Gastrocnemius medialis (tissue), 4 donors: ENCODE measurements at places on chromosomes 1 and 21. TPM values are rescaled to one million over a fixed set of nuclear protein-coding genes. Genes with fewer than 3 reads are reported as not detected.

- no peak for DNase-seq
- H3K27ac ChIP-seq: peak overlapping the region; percentile 94
- peak overlapping the region; percentile 20 for H3K4me3 ChIP-seq
- H3K36me3 ChIP-seq: no peaks in the 10 kb centered on the region
- H3K4me1 ChIP-seq: peaks cover 16% of the 10 kb centered on the region
- H3K27me3 ChIP-seq: peaks cover 8% of the 10 kb centered on the region
Measured at GRCh38 chr1:156898161-156898566, 4.6 kb downstream of the PEAR1 start.

- DNase-seq: no peak
- no peaks in the 10 kb centered on the region for H3K36me3 ChIP-seq
- H3K4me1 ChIP-seq: no peaks in the 10 kb centered on the region
- no peaks in the 10 kb centered on the region for H3K27me3 ChIP-seq
- no peak overlapping the region for H3K27ac ChIP-seq
Measured at GRCh38 chr1:96466842-96467241, 254.7 kb upstream of the PTBP2 start.

GRCh38 chr1:39103328-39104157 is 77.4 kb downstream of the NDUFS5 start:
- H3K27me3 ChIP-seq: no peaks in the 10 kb centered on the region
- H3K27ac ChIP-seq: peak overlapping the region; percentile 94
- no peak for DNase-seq
- no peaks in the 10 kb centered on the region for H3K36me3 ChIP-seq
- peaks cover 30% of the 10 kb centered on the region for H3K4me1 ChIP-seq

GRCh38 chr1:204791453-204792353 is 79.0 kb upstream of the NFASC start:
- no peak overlapping the region for H3K4me3 ChIP-seq
- peaks cover 5% of the 10 kb centered on the region for H3K27me3 ChIP-seq
- peak; percentile 26 for DNase-seq
- H3K36me3 ChIP-seq: no peaks in the 10 kb centered on the region

DNA sequence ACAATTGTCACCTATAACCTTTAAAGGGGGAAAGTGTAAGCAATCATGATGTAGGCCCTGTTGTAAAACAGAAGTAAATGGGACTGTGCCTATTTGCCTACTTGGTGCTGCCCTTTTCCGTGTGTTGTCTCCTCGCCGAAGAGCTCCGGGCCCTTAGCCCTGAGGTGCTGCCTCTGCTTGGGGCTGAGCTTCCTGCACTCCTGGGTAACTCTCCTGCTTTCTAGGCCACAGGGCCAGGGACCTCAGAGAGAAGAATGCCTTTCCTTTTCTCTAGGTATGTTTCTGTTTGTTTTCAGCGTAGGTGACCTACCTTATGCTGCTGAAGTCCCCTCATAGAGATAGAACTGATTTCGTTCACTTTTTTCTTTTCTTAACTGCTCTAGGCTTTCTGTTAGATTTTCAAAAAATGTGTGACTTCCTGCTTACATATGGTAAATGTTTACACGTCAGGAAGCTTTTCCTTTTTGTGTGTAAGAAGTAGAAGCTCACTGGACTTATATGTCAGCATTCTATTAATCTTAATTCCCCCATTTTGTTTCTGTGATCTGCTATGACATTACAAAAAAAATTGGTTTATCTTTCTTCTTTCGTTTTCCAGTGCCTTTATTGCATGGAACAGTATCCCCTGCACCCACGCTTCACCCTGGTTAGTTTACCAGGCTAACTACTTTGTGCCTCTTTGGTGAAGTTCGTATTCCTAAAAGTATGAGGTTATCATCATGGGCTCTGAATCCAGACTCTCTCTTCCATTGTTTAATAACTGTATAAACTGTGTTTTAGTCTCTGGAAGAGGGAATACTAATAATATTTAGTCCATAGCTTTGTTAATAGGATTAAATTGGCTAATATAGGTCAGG is 61.7 kb downstream of the ITSN1 start:
- DNase-seq: no peak
- H3K27me3 ChIP-seq: no peaks in the 10 kb centered on the region
- no peaks in the 10 kb centered on the region for H3K4me1 ChIP-seq
- peaks cover 5% of the 10 kb centered on the region for H3K36me3 ChIP-seq
- H3K4me3 ChIP-seq: no peak overlapping the region

- no peak for DNase-seq
- no peaks in the 10 kb centered on the region for H3K4me1 ChIP-seq
- no peak overlapping the region for H3K27ac ChIP-seq
- peaks cover 5% of the 10 kb centered on the region for H3K27me3 ChIP-seq
- H3K4me3 ChIP-seq: no peak overlapping the region
- no peaks in the 10 kb centered on the region for H3K36me3 ChIP-seq
Measured at GRCh38 chr1:245419989-245420388, 265.2 kb downstream of the KIF26B start.

DNA sequence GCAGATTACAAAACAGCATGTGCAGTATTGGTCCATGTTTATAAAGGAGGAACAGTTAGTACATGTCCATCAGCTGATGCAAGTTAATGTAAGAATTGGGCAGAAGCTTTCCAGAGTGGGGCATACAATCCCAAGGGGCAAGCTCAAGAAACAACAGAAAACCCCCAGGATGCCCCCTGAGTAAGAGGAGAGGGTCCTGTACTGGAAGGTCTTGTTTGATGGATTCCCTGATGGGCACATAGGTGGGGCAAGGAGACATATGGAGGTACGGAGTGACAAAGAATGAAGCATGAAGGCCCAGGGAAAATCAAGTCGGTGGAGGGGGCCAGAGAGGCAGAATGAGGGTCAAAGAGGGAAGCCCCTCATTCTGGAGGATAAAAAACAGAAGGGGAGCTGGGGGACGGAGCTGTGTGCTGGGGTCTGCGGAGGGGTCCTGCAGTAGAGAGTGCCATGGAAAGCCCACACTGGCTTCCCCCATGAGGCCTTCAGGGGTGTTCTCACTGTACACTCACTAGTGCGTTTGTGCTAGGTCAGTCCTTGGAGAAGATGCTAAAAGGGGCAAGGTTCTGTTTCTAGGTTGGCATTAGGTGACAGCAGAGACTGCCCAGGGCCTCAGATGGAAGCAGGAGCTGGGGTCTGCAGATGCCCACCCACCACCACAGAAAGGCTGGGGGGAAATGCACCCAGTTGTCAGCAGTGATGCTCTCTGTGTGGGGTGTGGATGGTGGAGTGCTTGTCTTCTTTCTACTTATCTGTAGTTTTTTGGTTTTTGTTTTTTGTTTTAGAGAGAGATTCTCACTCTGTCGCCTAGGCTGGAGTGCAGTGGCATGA is 12.5 kb upstream of the MATN1 start:
- DNase-seq: no peak
- H3K4me1 ChIP-seq: no peaks in the 10 kb centered on the region
- H3K27me3 ChIP-seq: no peaks in the 10 kb centered on the region
- H3K36me3 ChIP-seq: no peaks in the 10 kb centered on the region
- H3K27ac ChIP-seq: no peak overlapping the region
- H3K4me3 ChIP-seq: no peak overlapping the region

GRCh38 chr1:95068956-95069709 is 3.6 kb downstream of the ALG14 start:
- no peaks in the 10 kb centered on the region for H3K27me3 ChIP-seq
- H3K4me3 ChIP-seq: no peak overlapping the region

DNA sequence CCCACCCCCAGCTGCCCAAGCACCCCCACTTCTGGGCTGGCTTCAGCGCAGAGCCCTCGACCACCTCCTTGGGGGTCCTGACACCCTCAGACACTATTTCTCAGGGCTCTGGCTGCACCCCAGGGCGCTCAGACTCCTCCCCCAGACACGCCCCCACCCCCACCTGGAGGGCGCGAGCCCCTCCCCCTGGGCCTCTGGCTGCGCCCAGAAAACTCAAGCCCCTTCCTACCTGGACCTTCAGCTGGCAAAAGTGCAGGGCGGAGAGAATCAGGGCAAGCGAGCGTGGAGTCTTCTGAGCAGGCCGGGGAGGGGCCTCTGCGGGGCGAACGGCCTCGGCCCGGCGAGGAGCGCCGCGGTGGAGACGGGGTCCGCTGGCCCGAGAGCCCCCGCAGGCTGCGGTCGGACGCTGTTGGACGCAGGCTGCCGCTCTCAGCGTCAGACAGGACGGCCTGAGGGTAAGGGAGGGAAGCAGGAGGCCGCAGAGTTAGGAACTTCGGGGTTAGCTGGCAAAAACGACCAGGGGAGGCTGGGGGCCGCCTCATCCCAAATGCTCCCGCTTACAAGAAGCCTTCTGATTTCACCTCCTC is 17.4 kb upstream of the NBPF1 start:
- no peak overlapping the region for H3K4me3 ChIP-seq
- peaks cover 3% of the 10 kb centered on the region for H3K36me3 ChIP-seq
- H3K4me1 ChIP-seq: peaks cover under 1% of the 10 kb centered on the region
- H3K27me3 ChIP-seq: no peaks in the 10 kb centered on the region
- no peak overlapping the region for H3K27ac ChIP-seq

GRCh38 chr21:18369115-18369514 is 34.5 kb downstream of the TMPRSS15 start:
- H3K4me1 ChIP-seq: no peaks in the 10 kb centered on the region
- no peak for DNase-seq
- H3K4me3 ChIP-seq: no peak overlapping the region
- H3K27ac ChIP-seq: no peak overlapping the region

- no peaks in the 10 kb centered on the region for H3K4me1 ChIP-seq
- no peaks in the 10 kb centered on the region for H3K36me3 ChIP-seq
- no peak overlapping the region for H3K27ac ChIP-seq
Measured at GRCh38 chr1:18197299-18197698, 89.7 kb downstream of the IGSF21 start.

GRCh38 chr1:44390277-44390676 is 14.8 kb upstream of the RNF220 start:
- peaks cover 4% of the 10 kb centered on the region for H3K27me3 ChIP-seq
- DNase-seq: no peak
- H3K27ac ChIP-seq: no peak overlapping the region

- H3K27me3 ChIP-seq: no peaks in the 10 kb centered on the region
- DNase-seq: no peak
- no peaks in the 10 kb centered on the region for H3K4me1 ChIP-seq
- H3K27ac ChIP-seq: no peak overlapping the region
- no peaks in the 10 kb centered on the region for H3K36me3 ChIP-seq
Measured at GRCh38 chr1:187943606-187944403, 1115.1 kb downstream of the PLA2G4A start.

- no peak for DNase-seq
- H3K27ac ChIP-seq: no peak overlapping the region
- H3K4me1 ChIP-seq: no peaks in the 10 kb centered on the region
- H3K4me3 ChIP-seq: no peak overlapping the region
Measured at GRCh38 chr1:101567582-101568189, 330.9 kb downstream of the S1PR1 start.

- no peaks in the 10 kb centered on the region for H3K27me3 ChIP-seq
- peaks cover 48% of the 10 kb centered on the region for H3K4me1 ChIP-seq
- no peak overlapping the region for H3K4me3 ChIP-seq
- no peaks in the 10 kb centered on the region for H3K36me3 ChIP-seq
- H3K27ac ChIP-seq: peak overlapping the region; percentile 96
Measured at GRCh38 chr1:154849645-154850131, 20.4 kb downstream of the KCNN3 start.

DNA sequence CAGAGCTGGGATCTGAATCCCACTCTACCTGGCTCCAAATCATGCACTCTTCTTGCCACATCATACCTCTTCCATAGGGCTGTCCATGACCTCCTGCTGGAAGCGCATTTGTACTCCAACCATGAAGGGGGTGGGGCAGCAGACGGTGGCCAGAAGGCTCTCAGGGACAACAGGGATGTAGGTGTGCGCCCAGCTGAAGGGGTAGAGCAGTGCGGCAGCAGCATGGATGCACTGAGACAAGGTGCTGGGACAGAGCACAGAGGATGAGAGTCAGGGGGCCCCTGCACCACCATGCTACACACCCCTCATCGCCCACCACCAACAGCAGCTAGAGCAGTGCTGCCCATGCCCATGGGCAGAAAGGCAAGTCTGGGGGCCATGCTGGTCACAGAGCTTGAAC is 8.4 kb downstream of the DENND2D start:
- H3K4me1 ChIP-seq: peaks cover 3% of the 10 kb centered on the region
- DNase-seq: no peak
- H3K27me3 ChIP-seq: no peaks in the 10 kb centered on the region

- DNase-seq: no peak
- no peaks in the 10 kb centered on the region for H3K27me3 ChIP-seq
- H3K4me3 ChIP-seq: no peak overlapping the region
- no peaks in the 10 kb centered on the region for H3K4me1 ChIP-seq
Measured at GRCh38 chr1:204782118-204782700, 88.5 kb upstream of the NFASC start.

DNA sequence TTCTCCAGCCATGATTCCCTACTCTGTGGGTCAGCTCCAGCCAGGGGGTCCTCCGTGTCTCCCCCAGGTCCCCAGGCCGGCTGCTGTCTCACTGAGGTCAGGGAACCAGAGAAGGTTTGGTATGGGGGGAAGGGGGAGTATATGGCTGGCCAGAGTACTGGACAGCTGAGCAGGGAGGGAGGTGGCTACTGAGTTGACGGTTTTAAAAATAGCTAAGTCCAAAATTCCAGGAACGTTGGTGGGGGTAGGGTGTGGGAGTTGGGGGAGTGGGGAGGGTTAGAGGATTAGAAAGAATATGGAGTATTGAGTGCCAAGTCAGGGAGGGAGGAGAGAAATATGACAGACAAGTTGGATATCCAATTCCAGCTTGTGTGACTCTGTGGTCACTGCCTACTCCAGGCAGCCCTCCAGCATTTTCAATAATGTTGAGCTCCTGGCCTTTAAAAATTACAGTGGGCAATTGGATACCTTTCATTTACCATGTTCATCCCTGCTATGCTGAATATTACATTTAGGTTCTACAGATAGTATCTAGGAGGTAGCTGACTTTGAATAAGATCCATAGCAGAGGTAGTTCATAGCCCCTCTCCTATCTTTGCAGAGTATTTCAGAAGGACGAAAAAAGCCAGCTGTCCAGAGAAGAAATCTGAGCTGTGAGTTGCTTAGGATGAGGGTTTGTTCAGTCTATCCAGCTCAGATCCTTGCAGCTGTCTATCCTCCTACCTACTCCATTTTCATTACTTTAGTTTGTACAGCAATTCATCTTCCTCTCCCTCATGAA is at the start of gene HJV:
TSS of gene HJV (minus strand) at position 114 of the 781 bp plus-strand sequence. CDS start 1,504 bp downstream, outside the sequence.
- peaks cover 38% of the 10 kb centered on the region for H3K4me1 ChIP-seq
- peak within 1 kb of the TSS; percentile 62 for H3K4me3 ChIP-seq
- H3K27ac ChIP-seq: peak within 1 kb of the TSS; percentile 92

DNA sequence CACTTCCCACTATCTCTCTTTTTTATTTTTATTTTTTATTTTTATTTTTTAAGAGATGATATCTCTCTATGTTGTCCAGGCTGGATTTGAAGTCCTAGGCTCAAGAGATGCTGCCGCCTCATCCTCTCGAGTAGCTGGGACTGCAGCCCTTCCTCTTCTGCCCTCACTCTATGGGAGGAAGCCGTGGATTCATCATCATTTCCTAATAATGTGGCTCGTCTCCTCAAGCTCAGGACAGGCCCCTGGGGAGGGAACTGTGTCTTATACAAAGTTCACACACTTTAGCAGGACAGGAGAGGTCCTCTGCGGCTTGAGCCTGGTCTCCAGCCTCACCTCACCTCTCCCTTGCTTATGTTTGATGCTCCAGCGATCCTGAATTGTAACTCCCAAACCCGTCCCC is 16.5 kb upstream of the IFFO2 start:
- H3K4me3 ChIP-seq: no peak overlapping the region
- no peak overlapping the region for H3K27ac ChIP-seq
- no peak for DNase-seq
- no peaks in the 10 kb centered on the region for H3K27me3 ChIP-seq
- no peaks in the 10 kb centered on the region for H3K4me1 ChIP-seq

The VAV3 gene
- 0.49 TPM for total RNA-seq

The OVAAL gene
- total RNA-seq: not detected

The ID3 gene
- 94.5 TPM for total RNA-seq

The C1orf116 gene
- 0.46 TPM for total RNA-seq

The CD101 gene
- 0.10 TPM for total RNA-seq

The FMOD gene
- 6.5 TPM for total RNA-seq

The FCMR gene
- 10.2 TPM for total RNA-seq

The C1orf94 gene
- not detected for total RNA-seq

The STUM gene
- 0.92 TPM for total RNA-seq

The FHL3 gene
- total RNA-seq: 960 TPM
